Endothelial cell of umbilical vein (primary cell): ENCODE measurements at places on chromosomes 4 and X. TPM values are rescaled to one million over a fixed set of nuclear protein-coding genes. Genes with fewer than 3 reads are reported as not detected.

DNA sequence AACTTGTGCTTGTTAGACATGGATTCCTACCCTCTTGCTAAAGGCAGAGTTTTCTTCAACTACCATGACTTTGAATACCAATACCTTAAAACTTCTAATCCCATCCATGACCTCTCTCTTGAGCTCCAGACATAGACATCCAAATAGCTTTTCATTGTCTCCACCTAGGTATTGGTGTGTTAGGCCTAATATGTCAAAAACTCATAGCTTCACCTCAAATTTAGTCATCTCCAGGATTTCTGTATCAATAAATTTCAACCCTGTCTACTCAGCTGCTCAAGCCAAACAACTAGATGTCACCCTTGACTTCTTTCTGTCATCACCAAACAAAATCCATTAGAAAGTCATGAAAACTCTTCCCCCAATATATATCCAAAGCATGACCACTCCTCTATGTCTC, 617.7 kb upstream of the GRIA3 start:
- no peak overlapping the region for H3K4me3 ChIP-seq
- no peak overlapping the region for H3K27ac ChIP-seq
- H3K4me1 ChIP-seq = no peaks in the 10 kb centered on the region

The MAGEE2 gene
- total RNA-seq = not detected in 2 replicates

- no peak overlapping the region for H3K4me3 ChIP-seq
- DNase-seq = no peak
- H3K4me1 ChIP-seq = peaks cover 12% of the 10 kb centered on the region
- no peaks in the 10 kb centered on the region for H3K27me3 ChIP-seq
- H3K36me3 ChIP-seq = no peaks in the 10 kb centered on the region
These were observed 7.7 kb upstream of the MAGEA4 start for GRCh38 chrX:151904989-151905388.

DNA sequence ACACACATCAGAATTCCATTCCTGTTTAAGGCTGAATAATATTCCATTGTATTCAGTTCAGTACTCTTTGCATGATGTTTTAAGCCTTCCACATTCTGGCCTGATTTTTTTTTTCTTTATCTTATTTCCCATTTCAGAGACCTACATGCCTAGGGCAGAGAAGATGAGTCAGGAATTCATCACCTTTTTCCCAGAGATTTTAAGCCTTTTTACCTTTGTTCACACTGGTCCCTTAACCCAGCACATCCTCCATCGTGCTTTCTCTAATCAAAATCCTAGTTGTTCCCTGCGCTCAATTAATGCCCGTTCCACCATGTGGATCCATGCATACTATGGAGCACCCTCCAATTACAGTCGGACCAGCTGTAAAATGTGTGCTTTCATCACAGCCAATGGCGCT, 245.1 kb downstream of the DHX15 start:
- no peak overlapping the region for H3K4me3 ChIP-seq
- no peak overlapping the region for H3K27ac ChIP-seq
- DNase-seq = no peak
- no peaks in the 10 kb centered on the region for H3K27me3 ChIP-seq

GRCh38 chr4:98613453-98614075, 44.8 kb downstream of the TSPAN5 start:
- no peak overlapping the region for H3K27ac ChIP-seq
- H3K4me3 ChIP-seq = no peak overlapping the region
- H3K36me3 ChIP-seq = no peaks in the 10 kb centered on the region
- H3K4me1 ChIP-seq = peaks cover 8% of the 10 kb centered on the region
- DNase-seq = no peak
- no peaks in the 10 kb centered on the region for H3K27me3 ChIP-seq

GRCh38 chr4:147025042-147025441, 79.4 kb upstream of the TTC29 start:
- H3K27ac ChIP-seq = no peak overlapping the region
- DNase-seq = no peak
- peaks cover 4% of the 10 kb centered on the region for H3K27me3 ChIP-seq
- no peaks in the 10 kb centered on the region for H3K4me1 ChIP-seq
- H3K4me3 ChIP-seq = no peak overlapping the region

DNA sequence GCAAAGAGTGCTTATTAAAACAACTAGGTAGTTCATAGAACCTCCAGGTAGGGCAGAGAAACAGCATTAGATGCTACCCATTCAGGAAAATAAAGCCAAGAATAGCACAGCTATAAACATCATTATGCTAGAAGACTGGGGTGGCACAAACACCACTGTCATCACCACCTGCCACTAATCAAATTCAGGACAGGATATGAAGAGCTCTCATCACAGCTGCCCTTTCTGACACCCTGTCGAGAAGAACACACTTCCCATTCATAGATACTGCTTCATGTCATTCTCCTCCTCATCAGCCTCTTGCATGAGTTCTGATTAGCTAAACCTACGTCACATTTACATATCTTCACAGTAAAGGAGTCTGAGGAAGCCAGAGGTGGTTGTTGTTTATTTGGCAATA, 692.3 kb upstream of the HS3ST1 start:
- H3K4me3 ChIP-seq = no peak overlapping the region
- H3K27me3 ChIP-seq = no peaks in the 10 kb centered on the region
- H3K36me3 ChIP-seq = no peaks in the 10 kb centered on the region
- no peak for DNase-seq

The SERTM2 gene
- total RNA-seq = not detected in 2 replicates

- peaks cover 3% of the 10 kb centered on the region for H3K4me1 ChIP-seq
- no peak overlapping the region for H3K4me3 ChIP-seq
- no peaks in the 10 kb centered on the region for H3K27me3 ChIP-seq
- H3K36me3 ChIP-seq = no peaks in the 10 kb centered on the region
- no peak for DNase-seq
- no peak overlapping the region for H3K27ac ChIP-seq
These were observed 189.2 kb downstream of the PPP3CA start for GRCh38 chr4:101158134-101158482.

DNA sequence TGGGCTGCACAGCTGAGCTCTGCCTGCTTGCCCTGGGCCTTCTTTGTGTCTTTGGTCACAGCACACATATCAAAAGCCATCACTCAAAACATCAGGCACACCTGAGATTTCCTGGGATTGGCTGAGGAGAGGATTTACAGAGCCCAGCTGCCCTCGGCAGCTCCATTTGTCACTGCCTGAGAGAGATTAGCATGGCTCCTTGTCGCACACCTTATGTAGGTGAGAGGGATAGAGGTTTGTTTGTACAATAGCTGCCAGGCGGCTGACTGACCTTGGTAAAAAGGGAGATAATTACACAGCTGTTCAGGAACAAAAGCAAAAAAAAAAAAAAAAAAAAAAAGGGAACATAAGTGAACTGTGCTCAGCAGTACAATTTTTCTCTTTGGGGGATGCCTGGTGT, 63.2 kb downstream of the MGST2 start:
- no peaks in the 10 kb centered on the region for H3K27me3 ChIP-seq
- peaks cover 9% of the 10 kb centered on the region for H3K4me1 ChIP-seq
- H3K27ac ChIP-seq = no peak overlapping the region
- DNase-seq = no peak

- no peaks in the 10 kb centered on the region for H3K36me3 ChIP-seq
- H3K4me1 ChIP-seq = no peaks in the 10 kb centered on the region
- peaks cover 2% of the 10 kb centered on the region for H3K27me3 ChIP-seq
These were observed 7.9 kb downstream of the NDNF start for GRCh38 chr4:121064482-121064881.

The RAB39B gene
- total RNA-seq = not detected in 2 replicates

The FATE1 gene
- not detected in 2 replicates for total RNA-seq

The TMEM131L gene
- 19.1 and 21.2 TPM in 2 replicates for total RNA-seq
